Activated T-cell treated with anti-CD3 and anti-CD28 coated beads, Interleukin-2, amount 50 U/mL, for 48 hours (primary cell): ENCODE measurements at places on chromosomes 13 and 19.

DNA sequence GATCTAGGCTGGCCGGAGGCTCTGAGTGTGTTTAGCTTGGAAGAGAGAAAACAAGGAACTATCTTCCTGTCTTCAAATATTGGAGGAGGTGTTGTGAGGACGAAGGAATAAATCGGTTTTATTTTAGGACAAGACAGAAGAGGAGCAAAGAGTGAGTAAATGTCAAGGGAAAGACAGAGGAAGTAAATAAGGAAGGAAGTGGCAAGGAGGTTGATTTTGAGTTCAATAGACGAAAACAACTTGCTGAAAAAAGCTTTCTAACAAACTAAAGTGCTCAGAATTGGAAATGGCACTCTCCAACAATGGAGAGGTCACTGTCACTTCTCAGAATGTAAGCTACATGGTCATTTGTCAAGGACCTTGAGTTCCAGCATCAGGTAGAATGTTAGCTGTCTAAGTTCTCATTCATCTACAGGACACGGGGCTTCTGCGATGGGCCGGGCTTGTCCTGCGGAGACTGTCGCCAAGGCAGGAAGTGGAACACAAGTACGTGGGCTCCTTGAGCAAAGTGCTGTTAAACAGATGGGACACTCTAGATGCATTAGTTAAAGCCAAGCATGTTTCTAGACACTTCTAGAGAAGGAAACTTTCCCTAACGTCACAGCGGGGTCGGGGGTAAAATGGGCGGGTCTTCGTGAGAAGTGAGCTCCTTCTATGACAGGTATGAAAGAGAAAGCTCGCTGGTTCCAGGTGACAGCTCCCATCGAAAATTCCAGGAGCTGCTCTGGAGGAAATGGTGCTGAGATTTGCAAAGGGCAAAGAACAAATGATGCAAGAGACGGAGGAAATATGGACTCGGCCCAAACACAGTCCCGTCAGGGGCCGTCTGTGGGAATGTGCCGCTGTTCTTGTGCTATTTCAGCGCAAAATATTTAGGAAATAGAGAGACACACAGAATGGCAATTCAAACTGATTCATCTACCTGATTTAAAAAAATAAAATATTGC lies 103.9 kb upstream of the UBL3 start:
- peak; percentile 60 for DNase-seq

DNA sequence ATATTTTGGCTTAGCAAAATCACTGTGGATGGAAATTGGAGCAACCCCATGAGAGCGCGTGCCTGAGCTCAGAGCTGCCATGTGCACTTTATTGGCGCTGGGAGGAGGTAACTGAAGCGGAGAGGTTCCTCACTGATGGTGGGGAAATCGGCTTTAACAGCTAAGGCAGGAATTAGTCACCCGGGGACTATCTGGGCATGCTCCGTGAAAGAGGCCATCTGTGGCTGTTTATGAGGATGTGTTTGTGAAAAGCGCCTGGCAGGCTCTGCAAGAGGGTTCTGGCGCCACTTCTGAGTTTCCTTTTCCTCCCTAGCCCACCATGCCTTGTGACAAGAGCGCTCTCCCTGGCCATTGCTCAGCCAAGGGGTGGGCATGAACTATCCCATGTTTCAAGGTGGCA lies 815.6 kb downstream of the UQCRFS1 start:
- DNase-seq, result no peak

- DNase-seq, result no peak
Measured at GRCh38 chr19:31066385-31066784, 282.9 kb downstream of the TSHZ3 start.

DNA sequence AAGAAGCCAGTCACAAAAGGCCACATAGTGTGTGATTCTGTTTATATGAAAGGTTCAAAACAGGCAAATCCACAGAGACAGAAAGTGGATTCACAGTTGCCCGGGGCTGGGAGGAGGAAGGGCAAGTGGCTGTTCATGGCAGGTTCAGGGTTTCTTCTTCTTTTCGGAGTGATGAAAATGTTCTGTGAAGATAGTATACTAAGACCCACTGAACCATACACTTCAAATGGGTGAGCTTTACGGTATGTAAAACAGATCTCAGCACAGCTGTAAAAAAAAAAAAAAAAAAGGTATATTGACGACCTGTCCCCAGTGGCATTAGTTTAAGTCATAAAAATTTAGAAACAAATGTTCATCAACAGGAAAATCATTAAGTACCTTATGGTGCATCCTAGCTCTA lies 32.2 kb downstream of the RFX2 start:
- no peak for DNase-seq

GRCh38 chr13:96844195-96844594 lies 150.1 kb downstream of the OXGR1 start:
- DNase-seq, result no peak
